Left colon (tissue), 2 donors: ENCODE measurements at places on chromosomes 16 and 17. TPM values are rescaled to one million over a fixed set of nuclear protein-coding genes. Genes with fewer than 3 reads are reported as not detected.

The SLX1A gene
- total RNA-seq: 86.9 TPM

The CTRB1 gene
- total RNA-seq: 2.4 TPM

The CA7 gene
- 205 TPM for total RNA-seq

The DPEP2NB gene
- not detected for total RNA-seq

The KRTAP3-1 gene
- total RNA-seq: not detected

The HOXB2 gene
- 2.5 TPM for total RNA-seq

The SUPT6H gene
- 50.5 TPM for total RNA-seq

The WFDC1 gene
- 4.3 TPM for total RNA-seq

The C17orf67 gene
- 2.0 TPM for total RNA-seq

The PRDM7 gene
- not detected for total RNA-seq

The PRAC2 gene
- total RNA-seq: 10.1 TPM

The USP43 gene
- total RNA-seq: 17.9 TPM

The SLC5A11 gene
- total RNA-seq: 2.8 TPM

The HCRT gene
- not detected for total RNA-seq
